ENCODE measurements at places on chromosomes 13 and 19.

GRCh38 chr13:67080351-67080750 is 149.8 kb downstream of the PCDH9 start:
- DNase-seq: no peak

DNA sequence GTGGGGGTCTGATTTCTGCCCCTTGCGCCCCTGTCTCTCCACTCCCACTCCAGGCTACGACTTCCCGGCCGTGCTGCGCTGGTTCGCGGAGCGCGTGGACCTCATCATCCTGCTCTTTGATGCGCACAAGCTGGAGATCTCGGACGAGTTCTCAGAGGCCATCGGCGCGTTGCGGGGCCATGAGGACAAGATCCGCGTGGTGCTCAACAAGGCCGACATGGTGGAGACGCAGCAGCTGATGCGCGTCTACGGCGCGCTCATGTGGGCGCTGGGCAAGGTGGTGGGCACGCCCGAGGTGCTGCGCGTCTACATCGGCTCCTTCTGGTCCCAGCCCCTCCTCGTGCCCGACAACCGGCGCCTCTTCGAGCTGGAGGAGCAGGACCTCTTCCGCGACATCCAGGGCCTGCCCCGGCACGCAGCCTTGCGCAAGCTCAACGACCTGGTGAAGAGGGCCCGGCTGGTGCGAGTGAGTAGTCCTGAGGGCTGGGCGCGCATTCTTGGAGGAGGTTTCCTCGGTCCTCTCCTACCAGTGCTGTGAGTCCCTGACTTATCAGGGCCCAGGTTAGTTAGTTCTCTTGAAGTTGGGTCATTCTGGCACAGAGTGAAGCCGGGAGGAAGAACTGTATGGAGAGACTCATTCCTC is 12.7 kb downstream of the EHD2 start:
- DNase-seq: no peak

- DNase-seq: no peak
Observed at GRCh38 chr13:33937373-33938098, 119.6 kb downstream of the RFC3 start.

GRCh38 chr13:25762281-25762680 is 289.5 kb downstream of the SHISA2 start:
- no peak for DNase-seq

DNA sequence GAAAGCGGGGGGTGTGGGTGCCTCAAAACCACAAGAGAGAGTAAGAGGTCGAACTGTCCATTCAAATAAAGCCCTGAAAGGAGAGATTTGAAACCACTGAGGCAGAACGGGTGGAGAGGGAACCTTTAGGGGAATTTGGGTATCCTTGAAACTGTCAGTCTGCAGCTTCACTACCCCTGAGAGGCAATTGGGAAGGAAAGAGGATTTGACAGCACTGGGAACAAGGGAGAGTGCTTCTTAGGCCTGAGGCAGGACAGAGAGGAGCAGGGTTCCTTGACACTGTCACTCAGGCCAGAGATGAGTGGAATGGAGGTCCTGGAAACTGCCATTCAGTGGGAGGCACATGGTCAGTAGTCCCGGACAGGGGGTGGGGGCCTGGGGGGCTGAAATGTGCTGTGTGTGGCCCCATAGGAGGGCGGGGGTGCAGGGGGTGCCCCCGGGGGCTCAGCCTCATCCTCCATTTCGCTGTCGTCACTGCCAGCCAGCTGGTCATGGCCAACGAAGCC is 5.0 kb downstream of the GFY start:
- no peak for DNase-seq

- no peak for DNase-seq
Observed at GRCh38 chr19:30428844-30429243, 56.7 kb downstream of the ZNF536 start.

GRCh38 chr19:34662919-34663318 is 14.0 kb downstream of the SCGB2B2 start:
- no peak for DNase-seq

- peak; percentile 9 for DNase-seq
Observed at GRCh38 chr13:113114511-113115362, 7.9 kb upstream of the F10 start.

DNA sequence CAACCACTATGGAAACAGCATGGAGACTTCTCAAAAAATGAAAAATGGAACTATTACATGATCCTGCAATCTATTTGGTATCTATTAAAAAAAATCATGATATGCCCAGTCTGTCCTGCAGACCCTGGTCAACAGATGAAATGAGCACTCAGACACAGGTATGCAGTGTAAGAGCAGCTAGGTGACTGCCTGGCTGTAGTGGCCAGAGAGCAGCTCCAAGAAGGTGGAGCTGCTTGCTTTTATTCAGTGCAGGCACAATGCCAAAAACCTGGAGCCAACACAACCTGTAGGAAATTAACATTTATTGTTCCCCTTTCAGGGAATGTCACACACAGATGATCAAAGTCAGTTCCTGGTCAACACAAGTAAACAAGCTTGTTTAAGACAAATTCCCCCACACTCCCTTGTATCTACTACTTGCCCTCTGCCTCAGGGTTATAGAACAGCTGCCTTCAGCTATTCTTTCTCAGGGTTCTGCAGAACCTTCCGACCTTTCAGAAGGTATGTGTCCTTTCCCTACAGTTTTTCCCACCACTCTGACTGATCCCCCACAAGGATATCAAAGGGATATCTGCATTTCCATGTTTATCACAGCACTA is 933.7 kb upstream of the SLITRK5 start:
- DNase-seq: no peak

GRCh38 chr13:97179501-97179900 is 42.6 kb upstream of the MBNL2 start:
- no peak for DNase-seq

GRCh38 chr13:46542833-46543232 is 10.1 kb upstream of the LRCH1 start:
- no peak for DNase-seq

GRCh38 chr13:27500806-27501534 is 50.6 kb upstream of the MTIF3 start:
- no peak for DNase-seq

- DNase-seq: no peak
Observed at GRCh38 chr19:6026390-6027227, 48.7 kb upstream of the RANBP3 start.

DNA sequence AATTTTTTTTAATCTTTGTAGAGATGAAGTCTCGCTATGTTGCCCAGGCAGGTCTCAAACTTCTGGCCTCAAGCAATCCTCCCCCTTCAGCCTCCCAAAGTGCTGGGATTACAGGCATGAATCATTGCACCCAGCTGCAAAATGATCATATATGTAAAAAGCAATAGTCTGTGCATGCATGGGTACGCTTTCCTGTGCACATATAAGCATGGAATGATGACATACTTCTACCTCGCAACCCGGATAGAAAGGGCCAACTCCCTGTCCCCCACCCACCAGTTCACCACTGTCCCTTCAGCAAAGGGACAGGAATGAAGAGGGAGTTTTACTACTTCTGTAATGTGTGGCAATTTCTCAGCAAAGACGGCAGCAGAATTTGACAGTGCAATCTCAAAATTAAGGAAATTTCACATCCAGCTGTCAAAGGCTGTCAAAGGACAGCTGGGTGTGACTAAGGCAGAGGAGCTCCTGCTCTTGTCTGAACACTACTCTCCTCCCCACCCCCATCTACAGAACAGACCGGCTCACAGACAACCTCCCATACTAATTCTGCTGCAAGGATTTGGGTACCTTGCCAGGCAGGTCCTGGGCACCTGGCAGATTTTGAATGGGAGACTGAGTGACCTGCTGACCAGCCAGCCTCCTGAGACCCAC is 95.6 kb downstream of the TSHZ3 start:
- DNase-seq: no peak

DNA sequence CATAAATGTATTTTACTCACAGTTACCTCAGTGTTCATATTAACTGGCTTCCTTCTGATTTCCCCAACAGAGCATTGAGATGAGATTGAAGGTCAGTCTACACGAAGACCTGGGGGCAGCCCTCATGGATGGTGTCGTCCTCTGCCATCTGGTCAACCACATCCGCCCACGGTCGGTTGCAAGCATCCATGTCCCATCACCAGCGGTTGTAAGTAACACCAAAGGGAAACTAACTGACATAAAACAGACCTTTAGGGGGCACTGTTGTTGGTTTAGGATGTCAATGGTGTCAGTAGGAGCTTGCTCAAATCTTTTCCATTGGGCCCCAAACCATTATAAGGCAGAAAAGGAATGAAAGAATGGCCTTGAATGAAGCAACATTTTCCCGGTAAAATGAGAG is 68.2 kb downstream of the ESD start:
- DNase-seq: no peak

- no peak for DNase-seq
Observed at GRCh38 chr13:110706570-110707372, 855 bp upstream of the CARS2 start.

GRCh38 chr13:101654883-101655282 is 202.4 kb downstream of the ITGBL1 start:
- no peak for DNase-seq

GRCh38 chr13:112907871-112908331 is 61.1 kb upstream of the MCF2L start:
- DNase-seq: no peak

- DNase-seq: peak; percentile 9
Observed at GRCh38 chr19:33403973-33404304, 30.4 kb downstream of the CEBPG start.

DNA sequence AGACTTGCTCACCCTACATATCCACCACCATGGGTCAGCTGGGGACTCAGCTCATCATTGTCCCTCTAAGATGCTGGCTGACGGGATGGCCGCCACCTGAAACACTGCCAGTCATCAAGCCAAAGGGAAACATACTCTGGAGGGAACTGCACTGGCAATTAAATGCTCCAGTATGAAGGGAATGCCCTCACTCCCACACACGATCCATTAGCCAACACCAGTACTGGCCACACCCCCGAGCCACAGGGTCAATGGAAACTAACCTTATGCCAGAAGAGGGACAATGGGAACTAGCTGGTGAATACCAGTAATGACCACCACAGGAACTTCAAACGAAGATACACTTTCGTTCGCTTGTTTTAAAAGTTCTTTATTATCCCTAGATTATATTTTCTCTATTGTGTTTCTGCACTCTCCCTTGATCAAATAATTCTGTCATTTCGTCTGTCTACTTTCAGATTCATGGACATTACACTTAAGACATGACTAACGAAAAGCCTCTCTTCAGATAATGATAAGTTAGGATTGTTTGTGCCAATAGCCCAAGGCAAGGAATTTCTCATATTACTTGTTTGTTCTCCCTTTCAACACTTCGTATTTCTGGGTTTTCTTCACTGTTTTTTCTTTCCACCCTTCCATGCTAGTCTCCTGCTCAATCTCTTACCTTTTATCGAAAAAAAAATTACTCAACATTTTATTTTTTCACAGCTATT is 1.7 kb upstream of the ZNF507 start:
- DNase-seq: no peak

DNA sequence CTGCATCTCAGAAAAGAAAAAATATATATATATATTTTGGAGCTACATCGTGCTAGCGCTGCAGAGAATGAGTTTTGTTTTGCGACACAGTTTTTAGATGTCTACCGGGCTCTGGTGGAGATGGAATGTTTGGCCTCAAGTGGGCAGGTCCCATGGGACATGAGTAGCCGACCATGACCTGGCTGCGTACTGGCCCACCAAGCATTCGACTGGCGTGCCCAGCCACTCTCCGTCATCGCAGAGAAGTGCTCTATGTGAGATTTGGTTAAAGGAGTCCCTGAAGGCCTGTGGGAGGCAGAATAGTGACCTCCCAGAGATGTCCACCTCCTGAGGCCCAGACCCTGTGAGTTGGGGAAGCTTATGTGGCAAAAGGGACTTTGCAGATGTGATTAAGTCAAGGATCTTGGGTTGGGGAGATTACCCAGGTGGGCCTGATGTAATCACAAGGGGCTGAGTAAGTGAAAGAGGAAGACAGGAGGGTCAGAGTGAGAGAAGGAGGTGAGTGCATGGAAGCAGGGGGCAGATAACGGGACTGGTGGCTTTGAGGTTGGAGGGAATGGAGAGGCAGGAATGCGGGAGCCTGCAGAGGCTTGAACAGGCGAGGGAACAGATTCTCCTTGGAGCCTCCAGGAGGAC is 821 bp upstream of the LILRB4 start:
- DNase-seq: no peak

- no peak for DNase-seq
Observed at GRCh38 chr19:36709423-36709822, 22.0 kb downstream of the ZNF567 start.

DNA sequence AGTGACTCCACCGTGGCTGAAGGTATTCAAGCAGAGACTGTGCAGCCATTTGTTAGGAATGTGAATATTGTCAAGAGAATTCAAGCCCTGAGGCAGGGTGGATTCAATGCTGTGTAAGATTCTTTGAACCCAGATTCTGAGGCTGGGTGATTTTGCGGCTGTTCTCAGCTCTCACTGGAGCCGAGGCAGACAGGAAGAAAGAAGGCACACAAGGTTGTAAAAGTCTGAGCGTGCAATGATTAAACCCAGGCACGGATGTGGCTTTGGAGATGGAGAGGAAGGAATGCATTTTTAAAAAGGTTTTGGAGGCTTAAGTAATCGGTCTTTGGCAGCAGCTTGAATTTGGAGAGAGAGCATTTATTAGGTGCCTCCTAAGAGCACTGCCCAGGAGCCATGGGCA is 187.9 kb downstream of the KATNAL1 start:
- peak; percentile 39 for DNase-seq

DNA sequence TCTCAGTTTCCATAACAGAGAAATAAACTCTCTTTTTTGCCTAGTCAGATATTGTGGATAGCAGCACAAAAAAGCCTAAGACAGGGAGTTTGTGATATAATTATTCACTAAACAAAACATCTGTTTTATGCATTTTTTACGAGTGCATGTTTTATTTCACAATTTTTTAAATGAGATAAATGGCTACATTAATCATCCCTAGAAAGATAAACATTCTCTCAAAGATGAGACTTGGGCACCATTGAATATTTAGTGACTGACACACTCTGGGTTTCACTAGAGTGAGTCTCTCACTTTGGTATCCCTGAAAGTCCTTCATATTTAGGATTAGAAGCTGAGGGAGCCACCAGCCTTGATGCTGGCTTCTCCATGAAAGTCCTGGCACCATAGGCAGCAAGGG is 74.3 kb upstream of the LRCH1 start:
- no peak for DNase-seq

DNA sequence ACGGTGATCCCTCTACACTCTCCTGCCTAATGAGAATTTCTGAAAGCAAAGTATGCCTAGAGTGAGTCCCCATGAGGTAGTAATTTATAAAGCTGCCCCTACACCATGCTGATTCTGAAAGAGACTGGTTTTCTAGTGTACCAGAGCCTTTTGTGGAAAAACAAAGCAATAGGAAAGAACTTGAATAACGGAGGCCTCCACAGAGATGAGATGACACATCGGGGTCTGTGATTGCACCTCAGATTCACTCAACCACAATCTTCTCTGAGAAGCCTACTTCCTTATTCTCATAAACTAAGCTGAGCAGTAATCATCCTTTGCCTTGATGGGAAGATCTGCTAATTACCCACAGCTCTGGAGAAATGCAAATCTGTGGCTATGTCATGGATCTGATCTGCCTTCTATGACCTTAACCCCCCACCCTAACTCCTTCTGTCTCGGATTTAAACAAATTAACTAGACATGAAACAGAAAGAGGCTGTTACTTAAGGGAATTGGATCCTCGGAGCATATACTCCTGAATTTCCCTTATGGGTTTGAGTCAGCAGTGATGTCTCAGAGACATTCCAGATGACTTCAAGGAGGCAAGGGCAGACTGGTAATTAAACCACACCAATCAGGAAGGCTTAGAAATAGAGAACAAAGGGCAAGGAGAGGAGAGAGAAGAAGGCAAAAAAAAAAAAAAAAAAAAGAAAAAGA is 128.0 kb downstream of the DCT start:
- DNase-seq: no peak
